HS-5 (cell line): ENCODE measurements at places on chromosomes 13 and 19.

DNA sequence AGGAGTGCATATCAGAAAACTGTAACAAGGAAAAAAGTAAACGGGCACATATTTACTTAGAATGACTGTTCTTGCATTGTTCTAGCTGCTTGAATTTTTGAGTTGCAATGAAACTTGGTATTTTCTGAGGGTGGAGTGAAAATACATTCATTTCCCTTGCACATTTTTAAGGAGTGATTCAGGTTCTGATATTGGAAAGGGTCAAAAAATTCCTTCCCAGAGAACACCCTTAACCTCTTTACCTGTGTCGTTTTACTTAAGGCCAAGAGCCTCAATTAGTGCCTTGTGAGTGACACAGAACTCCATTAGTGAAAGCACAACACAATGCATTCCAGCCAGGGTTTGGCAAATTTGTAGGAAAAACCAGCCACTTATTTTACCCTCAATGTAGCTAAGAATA, 2.3 kb downstream of the ITGBL1 start:
- DNase-seq, result no peak

DNA sequence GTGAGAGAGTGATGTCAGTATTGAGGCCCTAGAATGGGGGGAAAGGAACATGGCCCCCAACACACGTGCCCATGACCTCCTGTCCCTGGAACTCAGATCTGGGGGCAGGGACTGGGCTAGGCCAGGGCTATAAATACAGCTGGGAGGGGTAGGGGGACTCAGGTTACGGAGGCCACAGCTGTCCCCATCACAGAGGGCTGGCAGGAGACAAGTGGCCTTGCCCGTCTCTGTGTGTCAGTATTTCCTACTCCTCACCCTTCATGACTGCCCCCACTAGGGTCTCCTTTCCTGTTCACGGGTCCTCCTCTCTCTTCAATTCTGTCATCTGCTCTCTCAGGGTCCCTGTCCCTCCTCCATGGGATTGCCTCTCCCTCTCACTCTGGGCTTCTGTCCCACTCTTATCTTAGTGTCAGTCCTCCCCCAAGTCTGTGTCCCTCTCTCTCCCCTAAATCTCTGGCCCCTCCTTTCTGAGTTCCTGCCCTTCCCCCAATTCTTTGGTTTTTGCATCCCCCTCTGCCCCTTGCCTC, 687 bp upstream of the HRC start:
- DNase-seq, result no peak

- no peak for DNase-seq
Measured at GRCh38 chr13:51065372-51066090, 45.5 kb downstream of the C13orf42 start.

DNA sequence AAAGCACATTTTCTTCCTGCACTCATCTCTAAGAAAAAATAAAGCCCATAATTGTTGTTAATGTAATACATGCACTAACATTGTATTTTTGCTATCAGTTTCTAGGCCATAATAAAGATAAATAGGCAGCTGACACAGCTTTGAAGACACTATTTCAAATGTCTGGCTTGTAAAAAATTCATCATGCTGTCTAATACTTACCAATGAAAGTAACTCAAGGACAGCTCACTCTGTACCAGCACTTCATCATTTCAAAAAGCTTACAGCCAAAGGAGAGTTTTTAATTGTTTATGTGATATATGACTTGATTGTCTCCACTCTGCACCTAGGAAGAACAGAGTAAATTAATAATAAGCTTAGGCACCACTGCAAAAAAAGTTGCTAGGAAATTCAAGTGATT, 1423.3 kb upstream of the PCDH20 start:
- no peak for DNase-seq

DNA sequence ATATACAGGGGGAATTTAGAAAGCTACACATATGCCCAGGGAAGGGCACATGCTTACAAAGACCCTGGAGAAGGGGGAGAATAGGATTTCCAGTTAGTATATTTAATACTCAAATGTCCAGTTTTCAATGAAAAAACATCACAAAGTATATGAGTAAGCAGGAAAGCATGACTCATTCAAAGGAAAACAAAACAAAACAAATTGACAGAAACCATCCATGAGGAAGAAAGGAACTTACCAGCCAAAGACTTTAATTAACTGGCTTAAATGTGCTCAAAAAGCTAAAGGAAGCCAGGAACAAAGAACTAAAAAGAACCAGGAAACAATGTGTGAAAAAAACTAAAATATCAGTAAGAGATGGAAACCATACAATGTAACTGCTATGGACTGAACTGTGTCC, 716.2 kb upstream of the ARGLU1 start:
- no peak for DNase-seq

DNA sequence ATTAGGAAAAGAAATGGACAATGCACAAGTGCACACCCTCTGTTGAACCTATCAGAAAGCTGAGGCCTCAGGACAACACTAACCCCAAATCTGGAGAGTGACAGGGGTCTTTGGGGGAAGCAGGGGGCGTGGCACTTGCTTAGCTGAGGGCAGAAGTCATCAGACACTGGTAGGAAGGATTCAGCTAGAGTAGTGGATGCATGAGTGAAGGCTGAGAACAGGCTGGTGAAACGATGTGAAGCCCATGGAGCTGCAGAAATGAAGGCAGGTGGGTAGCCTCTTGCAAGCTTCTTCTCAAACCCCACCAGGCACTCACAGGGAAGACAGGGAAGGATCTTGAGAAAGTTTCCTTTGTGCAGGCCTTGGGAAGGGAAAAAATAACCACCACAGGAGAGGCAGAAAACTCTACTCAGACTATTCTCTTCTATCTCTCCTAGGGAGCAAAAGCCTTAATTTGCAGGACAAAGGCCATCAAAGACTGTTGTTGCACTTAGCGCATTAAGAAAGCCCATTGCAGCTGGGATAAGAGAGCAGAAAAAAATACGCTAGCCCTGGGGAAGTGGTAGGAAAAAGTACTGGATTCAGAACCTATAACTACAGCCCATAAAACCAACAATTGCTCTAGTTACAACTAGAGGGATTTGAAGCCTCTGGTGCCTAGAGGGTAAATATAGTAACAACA, 193.3 kb upstream of the ZNF536 start:
- DNase-seq, result no peak

DNA sequence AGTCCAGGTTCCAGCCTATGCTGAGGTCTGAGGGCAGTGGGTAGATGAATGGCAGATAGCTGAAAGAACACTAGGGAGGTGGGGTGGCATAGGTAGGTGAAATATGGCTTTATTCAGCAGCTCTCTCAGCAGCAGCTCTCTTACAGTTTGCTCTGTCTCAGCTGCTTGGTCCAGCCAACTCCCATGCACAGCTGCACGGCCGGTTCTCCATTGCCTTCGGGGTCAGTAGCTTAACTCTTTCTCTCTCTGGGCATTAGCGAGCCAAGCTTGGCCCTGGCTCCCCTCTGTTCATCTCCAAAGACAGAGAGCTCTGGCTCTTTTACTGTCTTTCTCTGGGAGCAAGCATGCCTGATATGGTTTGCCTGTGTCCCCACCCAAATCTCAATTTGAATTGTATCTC, 151.9 kb downstream of the MYO16 start:
- DNase-seq, result no peak

GRCh38 chr13:54077569-54077968, 1049.0 kb downstream of the OLFM4 start:
- DNase-seq, result no peak

DNA sequence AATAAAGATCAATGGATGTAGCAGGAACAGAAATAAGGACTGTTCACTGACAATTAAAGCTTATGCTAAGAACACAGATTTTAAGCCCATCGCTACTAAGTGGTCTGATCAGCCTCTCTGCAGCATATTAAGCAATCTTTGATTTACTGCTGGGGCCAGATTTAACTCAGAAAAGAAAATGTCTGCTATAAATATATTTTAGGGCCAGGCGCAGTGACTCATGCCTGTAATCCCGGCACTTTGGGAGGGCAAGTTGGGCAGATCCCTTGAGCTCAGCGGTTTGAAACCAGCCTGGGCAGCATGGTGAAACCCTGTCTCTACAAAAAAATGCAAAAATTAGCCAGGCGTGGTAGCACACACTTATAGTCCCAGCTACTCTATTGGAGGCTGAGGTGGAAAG, 43.0 kb downstream of the METTL21C start:
- no peak for DNase-seq

DNA sequence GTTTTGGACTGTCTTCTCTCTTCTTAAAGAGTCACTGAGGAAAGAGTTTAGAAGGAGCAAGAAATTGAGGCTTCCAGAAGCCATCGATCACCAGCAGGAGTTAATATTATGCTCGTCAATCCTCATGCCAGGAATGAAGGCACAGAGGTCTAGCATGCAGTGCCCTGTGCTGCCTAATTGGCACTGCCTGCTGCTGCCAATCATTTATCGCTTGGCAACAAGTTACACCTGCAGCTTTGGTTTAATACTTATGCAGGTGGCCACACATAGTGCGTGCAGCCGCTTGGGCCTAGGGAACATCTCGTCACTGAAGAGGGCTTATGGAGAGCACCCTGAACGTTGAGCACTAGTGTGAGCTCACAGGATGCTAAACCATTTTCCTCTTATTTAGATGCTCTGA, 2.7 kb upstream of the SOX1 start:
- DNase-seq, result no peak

GRCh38 chr13:112253631-112254030, 122.5 kb upstream of the SPACA7 start:
- no peak for DNase-seq

- DNase-seq, result no peak
Measured at GRCh38 chr19:5156231-5156986, 184.2 kb downstream of the PTPRS start.

GRCh38 chr19:19426216-19426615, 20.7 kb downstream of the GATAD2A start:
- DNase-seq, result no peak
